Right ventricle myocardium superior (tissue), 1 donor: ENCODE measurements at places on chromosomes 3 and 15. TPM values are rescaled to one million over a fixed set of nuclear protein-coding genes. Genes with fewer than 3 reads are reported as not detected.

The TUSC7 gene
- total RNA-seq: not detected

The TPRG1 gene
- 2.7 TPM for total RNA-seq

The CD80 gene
- total RNA-seq: not detected

The XYLB gene
- 1.5 TPM for total RNA-seq

The C3orf49 gene
- total RNA-seq: not detected

The CSTA gene
- 0.73 TPM for total RNA-seq

The CRYBG3 gene
- 18.6 TPM for total RNA-seq

The CPEB1 gene
- total RNA-seq: 1.3 TPM

The WDR93 gene
- total RNA-seq: 0.11 TPM

DNA sequence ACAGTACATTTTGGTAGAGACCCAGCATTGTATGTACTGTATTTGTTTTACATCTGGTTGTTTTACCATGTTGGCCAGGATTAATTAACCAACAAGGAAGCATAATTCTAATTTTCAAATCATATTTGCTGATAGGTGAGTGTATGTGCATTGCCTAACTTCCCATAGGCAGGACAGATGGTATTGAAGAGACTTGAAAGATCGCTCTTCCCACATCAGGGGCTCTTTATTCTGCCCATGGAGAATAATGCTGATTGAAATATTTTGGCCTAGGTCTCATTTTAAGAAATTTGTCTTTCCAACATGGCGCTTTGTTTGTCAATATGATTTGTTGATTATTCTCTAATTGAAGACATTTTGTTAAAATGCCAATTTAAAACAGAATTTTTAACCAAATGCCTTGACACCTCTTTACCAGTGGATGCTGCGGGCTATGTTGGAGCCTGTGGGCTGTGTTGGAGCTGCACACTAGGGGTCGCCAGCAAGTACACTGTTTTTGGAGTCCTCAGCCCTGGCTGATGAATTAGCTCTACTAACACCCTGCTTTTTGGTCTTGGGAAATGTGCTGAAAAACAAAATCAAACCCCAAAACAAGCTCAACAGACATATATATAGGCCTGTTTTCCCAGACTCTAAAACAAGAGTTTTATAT lies 5.3 kb downstream of the P2RY12 start:
- peak; percentile 49 for DNase-seq

DNA sequence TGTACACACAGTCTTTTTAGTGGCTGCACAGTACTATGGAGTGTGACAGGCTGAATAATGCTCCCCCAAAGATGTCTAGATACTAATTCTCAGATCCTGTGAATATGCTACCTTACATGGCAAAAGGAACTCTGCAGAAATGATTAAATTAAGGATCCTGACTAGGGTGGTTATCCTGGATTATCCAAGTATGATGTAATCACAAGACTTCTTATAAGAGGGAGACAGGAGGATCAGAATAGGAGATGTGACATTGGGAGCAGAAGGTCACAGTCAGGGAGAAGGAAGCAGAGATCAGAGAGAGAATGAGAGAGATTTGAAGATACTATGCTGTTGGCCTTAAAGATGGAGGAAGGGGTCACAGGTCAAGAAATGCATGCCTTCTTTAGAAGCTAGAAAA lies 34.5 kb downstream of the GABPB1 start:
- DNase-seq: no peak

DNA sequence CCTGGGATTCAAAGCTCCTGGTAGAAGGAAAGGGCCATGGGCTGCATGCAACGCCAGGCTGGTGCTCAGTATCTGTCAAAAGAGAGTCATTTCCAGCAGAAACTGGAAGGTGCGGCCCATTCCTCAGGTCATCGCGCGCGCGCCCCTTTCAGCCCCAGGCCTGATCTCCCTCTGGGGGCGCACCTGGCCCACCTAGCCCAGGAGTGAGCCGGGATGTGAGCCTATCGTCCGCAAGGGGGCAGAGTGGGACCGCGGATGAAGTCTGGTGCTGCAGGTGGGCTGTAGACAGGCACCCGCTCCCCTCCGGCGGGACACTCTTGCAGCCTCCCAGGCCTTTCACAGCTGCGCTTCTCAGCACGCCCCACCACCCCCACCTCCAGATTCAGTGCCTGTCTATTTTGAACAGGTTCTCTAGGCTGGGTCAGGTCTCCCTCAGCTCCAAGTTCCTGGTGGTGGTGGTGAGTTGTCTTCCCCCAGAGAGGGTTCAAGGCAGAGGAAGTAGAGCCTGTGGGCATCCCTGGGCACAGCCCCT lies 5.8 kb upstream of the RPL29 start:
- DNase-seq: peak; percentile 85

- no peak for DNase-seq
These were observed 26.2 kb upstream of the SPTBN5 start for GRCh38 chr15:41919954-41920538.

- no peak for DNase-seq
These were observed 6.3 kb upstream of the RTP4 start for GRCh38 chr3:187361835-187362234.

GRCh38 chr3:194142156-194142910 lies 6.4 kb downstream of the HES1 start:
- peak; percentile 76 for DNase-seq

GRCh38 chr3:7875925-7876324 lies 625.7 kb upstream of the LMCD1 start:
- no peak for DNase-seq

GRCh38 chr3:188439080-188439479 lies 285.1 kb downstream of the LPP start:
- no peak for DNase-seq

GRCh38 chr3:187342255-187342654 lies 25.9 kb upstream of the RTP4 start:
- no peak for DNase-seq
